ENCODE measurements at places on chromosomes 7 and 10. TPM values are rescaled to one million over a fixed set of nuclear protein-coding genes. Genes with fewer than 3 reads are reported as not detected.
A peak's percentile ranks its signal among the peaks of the same experiment; 100 is the strongest.

DNA sequence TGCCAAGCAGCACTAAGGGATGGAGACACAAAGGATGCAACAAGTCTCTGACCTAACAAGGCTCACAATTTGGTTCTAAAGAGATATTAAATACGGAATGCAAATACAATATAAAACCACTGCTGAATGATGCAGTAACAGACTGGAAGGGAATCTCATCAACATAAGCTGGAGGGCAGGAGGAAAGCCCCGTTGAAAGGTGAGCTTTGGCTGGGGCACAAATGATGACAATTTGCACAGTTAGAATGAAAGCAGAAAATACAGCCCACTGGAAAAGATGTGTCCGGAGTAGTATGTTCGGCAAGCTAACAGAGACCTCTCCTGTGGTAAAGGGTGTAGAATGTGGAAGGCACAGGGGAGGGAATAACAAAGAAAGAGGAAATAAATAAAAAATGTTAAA lies 26.1 kb downstream of the PAXIP1 start:
- H3K36me3 ChIP-seq = peaks cover 2% of the 10 kb centered on the region
- H3K27me3 ChIP-seq = no peaks in the 10 kb centered on the region
- no peak for DNase-seq
- H3K27ac ChIP-seq = no peak overlapping the region
- no peaks in the 10 kb centered on the region for H3K4me1 ChIP-seq
- no peak overlapping the region for H3K4me3 ChIP-seq

DNA sequence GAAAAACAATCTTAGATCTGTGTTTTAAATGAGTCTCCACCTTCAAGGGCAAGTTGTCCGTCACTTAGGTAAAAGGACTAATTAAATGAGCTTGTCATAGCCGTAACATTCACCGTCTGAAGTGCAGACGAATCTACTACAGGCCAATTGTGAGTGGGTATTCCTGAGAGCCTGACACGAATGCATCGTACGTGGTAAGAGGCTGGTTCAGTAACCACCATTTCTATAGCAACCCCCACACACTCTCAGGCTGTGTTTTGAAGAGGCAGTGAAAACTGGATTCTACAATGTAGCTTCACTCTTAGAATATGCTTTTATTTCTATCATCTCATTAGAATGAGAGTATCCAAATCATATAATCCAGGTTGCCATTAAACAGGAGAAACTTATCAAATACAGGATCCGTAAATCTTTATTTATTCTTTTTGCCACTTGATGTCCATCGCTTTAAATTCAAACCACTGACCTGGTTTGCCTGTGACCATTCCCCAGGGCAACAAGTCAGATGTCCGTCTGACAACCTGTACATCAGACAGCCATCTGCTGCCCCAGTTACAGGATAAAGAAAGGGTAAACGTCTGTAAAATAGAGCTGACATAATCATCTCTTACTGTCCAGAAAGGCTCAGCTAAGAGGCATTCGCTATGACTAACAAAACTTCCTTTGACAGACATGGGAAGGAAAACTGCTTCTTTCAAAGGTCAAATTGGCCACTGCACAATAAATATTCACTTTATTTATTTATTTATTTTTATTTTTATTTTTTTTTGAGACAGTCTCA lies 70.3 kb upstream of the NMT2 start:
- no peaks in the 10 kb centered on the region for H3K36me3 ChIP-seq
- no peak for DNase-seq
- H3K4me3 ChIP-seq = no peak overlapping the region
- no peaks in the 10 kb centered on the region for H3K27me3 ChIP-seq
- no peak overlapping the region for H3K27ac ChIP-seq

- no peak overlapping the region for H3K4me3 ChIP-seq
- H3K27me3 ChIP-seq = no peaks in the 10 kb centered on the region
- DNase-seq = no peak
- no peak overlapping the region for H3K27ac ChIP-seq
Measured at GRCh38 chr7:29255906-29256692, 61.5 kb downstream of the CHN2 start.

DNA sequence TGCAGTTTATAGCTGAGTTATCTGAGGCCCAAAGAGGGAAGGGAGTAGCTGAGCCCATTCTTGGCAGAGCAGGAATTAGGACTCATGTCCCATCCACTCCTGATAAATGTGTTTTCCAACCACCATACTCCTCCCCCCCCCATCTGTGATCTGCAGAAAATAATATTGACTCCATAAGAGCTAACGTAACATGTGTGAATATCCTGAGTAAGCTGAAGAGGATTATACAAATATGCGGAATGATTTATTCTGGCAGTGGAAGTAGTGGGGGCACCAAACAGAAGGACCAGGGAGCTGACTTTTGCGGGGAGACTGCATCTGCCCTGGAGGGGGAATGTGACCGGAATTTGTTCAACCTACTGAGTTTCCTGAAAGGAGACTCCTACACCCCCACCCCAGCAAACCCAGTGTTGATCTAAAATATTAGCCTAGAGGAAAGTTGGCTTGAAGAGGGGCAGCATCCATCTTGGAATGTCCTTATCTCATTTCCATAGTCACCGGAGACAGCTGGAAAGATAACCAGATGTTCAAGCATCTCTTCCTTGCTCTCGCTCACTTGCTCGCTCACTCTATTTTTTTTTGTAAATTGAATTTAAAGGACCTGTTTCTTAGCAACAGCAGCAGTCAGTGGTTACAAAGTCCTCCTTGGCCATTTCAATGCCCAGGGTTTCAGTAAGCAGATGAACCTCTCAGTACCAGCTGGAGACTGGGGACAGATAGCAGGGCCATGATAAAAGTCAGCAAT lies 114.7 kb downstream of the RPS24 start:
- H3K27ac ChIP-seq = no peak overlapping the region
- DNase-seq = no peak
- no peaks in the 10 kb centered on the region for H3K27me3 ChIP-seq

DNA sequence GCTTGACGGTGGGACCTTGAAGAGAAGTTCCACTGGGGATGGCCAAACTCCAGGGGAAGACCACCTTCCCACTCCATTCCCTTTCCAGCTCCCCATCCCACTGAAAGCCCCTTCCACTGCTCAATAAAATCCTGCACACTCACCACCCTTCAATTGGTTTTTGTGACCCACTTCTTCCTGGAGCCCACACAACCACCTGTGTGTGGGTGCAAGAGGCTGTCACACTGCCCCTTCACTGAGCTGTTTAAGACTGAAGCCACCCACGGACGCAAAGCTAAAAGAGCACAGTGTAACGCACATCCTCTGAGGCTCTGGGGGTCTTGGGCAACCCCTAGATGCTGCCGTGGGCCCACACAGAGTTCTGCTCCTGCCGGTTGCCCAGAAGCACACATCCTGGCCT lies 12.8 kb upstream of the PITRM1 start:
- no peaks in the 10 kb centered on the region for H3K36me3 ChIP-seq
- no peak overlapping the region for H3K4me3 ChIP-seq
- no peak for DNase-seq
- no peak overlapping the region for H3K27ac ChIP-seq
- H3K4me1 ChIP-seq = no peaks in the 10 kb centered on the region
- H3K27me3 ChIP-seq = no peaks in the 10 kb centered on the region

DNA sequence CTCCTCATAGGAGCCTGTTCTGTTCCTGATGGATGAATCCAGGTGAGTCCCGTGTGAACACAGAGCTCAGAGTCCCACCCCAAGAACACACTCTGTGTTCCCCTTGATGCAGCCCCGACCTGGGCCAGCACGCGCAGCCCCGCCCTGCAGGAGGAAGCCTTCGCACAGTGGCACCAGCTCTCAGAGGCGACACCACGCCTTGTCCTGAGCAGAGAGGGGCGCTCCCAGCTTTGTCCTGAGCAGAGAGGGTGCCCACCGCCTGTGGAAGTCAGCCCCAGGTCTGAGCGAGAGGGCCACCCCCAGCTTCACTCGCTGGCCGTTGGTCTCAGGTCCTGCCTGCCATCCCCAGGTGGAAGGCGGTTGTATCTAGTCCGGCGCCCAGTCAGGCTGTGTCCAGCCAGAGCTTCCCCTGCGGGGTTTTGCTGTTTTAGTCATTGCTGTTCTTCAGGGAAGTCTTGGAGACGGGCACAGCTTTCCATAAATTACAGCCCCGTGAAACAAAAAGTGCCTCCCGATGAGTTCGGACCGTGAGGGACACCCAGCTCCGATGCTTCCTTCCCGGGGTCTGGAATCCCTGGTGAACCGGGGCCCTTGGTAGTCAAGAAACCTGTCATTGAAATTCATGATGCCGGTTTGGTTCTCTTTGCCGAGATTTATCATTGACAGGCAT lies 43.6 kb downstream of the NKX6-2 start:
- H3K4me1 ChIP-seq = no peaks in the 10 kb centered on the region
- no peaks in the 10 kb centered on the region for H3K27me3 ChIP-seq
- no peak for DNase-seq
- H3K4me3 ChIP-seq = no peak overlapping the region

DNA sequence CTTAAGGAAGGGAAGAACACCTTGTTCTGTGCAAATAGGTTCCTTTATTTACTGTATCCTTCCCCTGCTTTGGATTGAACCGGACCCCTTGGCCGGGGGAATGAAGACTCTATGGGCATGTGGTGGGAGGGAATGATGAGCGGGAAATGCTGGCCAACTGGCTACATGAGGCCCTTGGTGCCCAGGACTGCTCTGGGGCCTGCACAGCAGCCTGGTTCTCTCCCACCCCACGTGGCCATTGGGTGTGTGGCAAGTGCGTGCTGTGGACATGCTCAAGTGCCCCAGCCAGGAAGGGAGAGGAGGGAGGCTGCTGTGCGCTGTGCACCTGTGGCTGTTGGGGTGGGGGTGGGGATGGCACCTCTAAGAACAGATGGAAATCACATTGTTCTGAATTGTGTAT lies 917.0 kb upstream of the GHITM start:
- H3K36me3 ChIP-seq = no peaks in the 10 kb centered on the region
- no peaks in the 10 kb centered on the region for H3K27me3 ChIP-seq
- no peak overlapping the region for H3K4me3 ChIP-seq
- H3K4me1 ChIP-seq = no peaks in the 10 kb centered on the region

DNA sequence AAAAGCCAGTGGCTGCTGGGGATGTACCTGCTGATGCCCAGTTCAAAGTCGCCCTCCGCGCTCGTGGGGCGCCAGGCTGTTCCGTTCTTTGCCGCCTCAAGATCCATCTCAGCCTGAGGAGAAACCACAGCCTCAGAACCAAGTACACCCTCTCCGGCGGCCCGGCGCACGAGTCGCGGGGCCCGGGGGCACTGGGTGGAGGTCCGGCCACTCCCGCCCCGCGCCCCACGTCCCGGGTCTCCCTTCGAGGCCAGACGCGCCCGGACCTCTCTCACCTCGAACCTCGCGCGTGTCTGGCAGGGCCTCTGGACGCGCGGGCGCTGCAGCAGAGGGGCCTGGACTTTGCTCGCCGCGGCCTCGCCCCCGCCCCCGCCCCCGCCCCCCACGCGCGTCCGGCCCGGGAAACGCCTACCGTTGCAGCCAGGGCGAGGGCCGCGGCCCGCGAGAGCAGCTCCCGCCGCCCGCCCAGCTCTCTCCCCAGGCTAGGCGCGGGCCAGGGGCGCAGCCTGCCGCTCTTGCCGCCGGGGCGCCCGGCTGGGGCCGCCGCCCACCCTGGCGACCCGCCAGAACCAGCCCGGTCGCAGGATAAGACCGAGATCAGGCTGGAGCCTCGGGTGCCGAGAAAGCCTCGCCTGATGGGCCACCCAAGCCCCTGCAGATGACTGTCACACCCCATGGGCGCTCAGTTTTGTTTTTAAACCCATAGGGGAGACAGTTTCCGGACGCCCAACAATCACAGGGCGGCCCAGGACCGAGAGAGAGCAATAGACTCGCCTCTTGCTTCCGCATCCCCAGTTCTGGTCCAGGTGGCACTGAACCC lies at the start of gene ABCB4:
Gene ABCB4, minus strand, starts transcription at position 322 of the 820 bp plus-strand sequence. Its CDS starts 215 bp downstream, at position 107.
- peak; percentile 52 for DNase-seq
- H3K27me3 ChIP-seq = no peaks in the 10 kb centered on the region
- no peaks in the 10 kb centered on the region for H3K4me1 ChIP-seq

- no peak overlapping the region for H3K4me3 ChIP-seq
- no peaks in the 10 kb centered on the region for H3K36me3 ChIP-seq
- no peaks in the 10 kb centered on the region for H3K27me3 ChIP-seq
- no peaks in the 10 kb centered on the region for H3K4me1 ChIP-seq
Measured at GRCh38 chr10:11866199-11866925, 43.2 kb downstream of the PROSER2 start.

- no peaks in the 10 kb centered on the region for H3K36me3 ChIP-seq
- no peaks in the 10 kb centered on the region for H3K4me1 ChIP-seq
- H3K27ac ChIP-seq = no peak overlapping the region
Measured at GRCh38 chr7:150828384-150828783, 23.9 kb upstream of the AOC1 start.

DNA sequence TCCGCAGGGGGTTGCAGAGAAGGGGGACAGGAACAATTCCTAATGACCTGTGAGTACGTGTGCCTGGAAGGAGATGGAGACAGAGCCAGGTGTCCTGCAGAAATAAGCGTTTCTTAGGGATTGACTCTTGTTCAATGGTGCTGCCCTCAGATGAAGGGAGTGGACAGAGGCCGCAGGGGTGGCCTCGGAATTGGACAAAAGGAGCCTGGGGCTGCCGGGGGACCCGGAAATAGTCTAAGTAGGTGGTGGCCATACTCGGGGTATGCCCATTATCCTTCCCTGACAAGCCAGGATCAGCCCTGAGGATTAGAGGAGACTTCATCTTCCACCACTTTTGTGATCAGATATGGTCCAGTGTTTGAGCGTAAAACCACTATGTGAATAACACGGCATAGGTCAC lies 39.2 kb downstream of the ELFN1 start:
- H3K27me3 ChIP-seq = no peaks in the 10 kb centered on the region
- DNase-seq = no peak
- H3K4me3 ChIP-seq = no peak overlapping the region
- H3K36me3 ChIP-seq = no peaks in the 10 kb centered on the region
- H3K27ac ChIP-seq = no peak overlapping the region

DNA sequence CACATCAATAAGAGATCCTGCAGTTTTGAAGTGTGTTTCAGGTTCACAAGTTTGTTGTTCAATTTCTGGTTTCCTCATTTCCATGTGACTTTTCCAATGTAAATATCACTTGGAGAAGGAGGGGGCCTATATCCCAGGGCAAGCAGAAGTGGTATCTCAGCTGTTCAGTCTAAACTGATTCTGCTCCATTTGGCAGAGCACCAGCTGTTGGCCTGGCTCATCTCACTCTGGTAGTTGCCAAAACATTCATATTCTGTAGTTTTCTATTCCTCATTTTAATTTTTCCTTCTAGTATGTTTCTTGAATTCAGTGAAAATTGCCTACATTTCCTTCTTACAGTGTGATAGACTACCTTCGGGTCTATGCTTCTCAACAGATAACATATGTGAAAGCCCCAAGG lies 101.8 kb upstream of the TAC1 start:
- H3K4me3 ChIP-seq = no peak overlapping the region
- H3K4me1 ChIP-seq = no peaks in the 10 kb centered on the region
- no peaks in the 10 kb centered on the region for H3K36me3 ChIP-seq
- no peak for DNase-seq
- H3K27me3 ChIP-seq = no peaks in the 10 kb centered on the region

PIP gene
- total RNA-seq = not detected

ABCA13 gene
- total RNA-seq = 0.06 TPM

GCK gene
- total RNA-seq = 1.2 TPM

SPDYE9 gene
- total RNA-seq = not detected

C1QL3 gene
- not detected for total RNA-seq

CRYGN gene
- 0.84 TPM for total RNA-seq
